ENCODE measurements at places on chromosomes 11 and 22.

- DNase-seq, result no peak
Measured at GRCh38 chr11:21427726-21428125, 758.3 kb downstream of the NELL1 start.

GRCh38 chr22:29167032-29167911, 38.4 kb upstream of the EMID1 start:
- DNase-seq, result no peak

- DNase-seq, result no peak
Measured at GRCh38 chr11:78957476-78958245, 383.0 kb upstream of the NARS2 start.

DNA sequence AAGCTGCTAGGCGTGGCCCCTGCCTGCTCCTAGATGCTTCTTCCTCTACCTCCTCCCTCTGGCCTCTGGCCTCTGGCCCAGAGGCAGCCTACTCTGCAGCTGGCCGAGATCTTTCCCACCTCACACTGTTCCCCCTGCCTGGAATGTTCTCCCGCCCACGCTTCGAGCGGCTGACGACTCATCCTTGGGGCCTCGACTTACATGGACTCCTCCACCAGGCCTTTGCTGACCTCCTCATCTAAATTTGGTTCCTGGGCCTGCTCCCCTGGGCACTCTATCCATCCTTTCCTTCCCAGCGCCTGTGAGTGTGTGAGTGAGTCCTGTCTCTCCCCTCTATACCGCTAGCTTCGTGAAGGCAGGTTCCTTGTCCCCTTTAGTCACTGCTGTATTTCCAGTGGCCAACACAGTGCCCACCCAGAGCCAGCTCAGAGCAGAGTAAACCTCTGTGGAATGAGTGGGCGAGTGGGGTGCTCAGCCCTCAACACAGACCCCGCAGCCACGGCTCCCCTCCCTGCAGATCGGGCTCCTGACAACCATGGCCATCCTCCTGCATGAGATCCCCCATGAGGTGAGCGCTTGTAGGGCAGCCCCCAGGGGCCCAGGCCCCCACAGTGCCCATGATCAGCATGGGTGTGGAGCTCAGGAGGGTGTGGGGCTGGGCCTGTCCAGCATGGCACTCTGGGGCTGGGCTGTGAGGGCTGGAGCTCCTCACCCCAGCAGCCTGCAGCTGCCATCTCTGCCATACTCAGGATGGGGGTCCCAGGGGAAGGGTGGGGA, 5.7 kb downstream of the SLC39A13 start:
- no peak for DNase-seq

GRCh38 chr11:118078911-118079411, 2.1 kb downstream of the TMPRSS4 start:
- DNase-seq, result no peak

DNA sequence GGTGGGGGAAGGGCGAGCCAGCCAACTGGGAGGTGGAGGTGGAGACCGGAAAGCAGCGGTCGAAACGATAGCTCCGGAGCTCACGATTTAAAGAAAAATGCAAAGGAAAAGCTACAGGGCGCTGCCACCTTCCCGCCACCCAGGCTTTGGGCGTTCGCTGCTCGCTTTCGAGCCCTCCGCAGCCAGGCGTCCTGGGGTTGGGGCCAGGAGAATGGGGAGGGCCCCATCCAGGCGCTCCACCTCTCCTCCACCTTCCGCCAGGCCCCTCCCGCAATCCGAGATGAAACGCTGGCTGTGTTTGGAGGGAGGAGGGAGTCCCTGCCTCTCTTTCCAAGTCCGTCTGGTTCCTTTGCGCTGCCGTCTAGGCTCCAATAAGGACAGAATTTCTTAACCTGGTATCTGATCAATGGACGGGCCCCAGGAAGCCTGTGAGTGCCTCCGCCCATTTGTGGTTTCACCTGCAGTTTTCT, 483 bp upstream of the ABTB2 start:
- DNase-seq, result no peak

DNA sequence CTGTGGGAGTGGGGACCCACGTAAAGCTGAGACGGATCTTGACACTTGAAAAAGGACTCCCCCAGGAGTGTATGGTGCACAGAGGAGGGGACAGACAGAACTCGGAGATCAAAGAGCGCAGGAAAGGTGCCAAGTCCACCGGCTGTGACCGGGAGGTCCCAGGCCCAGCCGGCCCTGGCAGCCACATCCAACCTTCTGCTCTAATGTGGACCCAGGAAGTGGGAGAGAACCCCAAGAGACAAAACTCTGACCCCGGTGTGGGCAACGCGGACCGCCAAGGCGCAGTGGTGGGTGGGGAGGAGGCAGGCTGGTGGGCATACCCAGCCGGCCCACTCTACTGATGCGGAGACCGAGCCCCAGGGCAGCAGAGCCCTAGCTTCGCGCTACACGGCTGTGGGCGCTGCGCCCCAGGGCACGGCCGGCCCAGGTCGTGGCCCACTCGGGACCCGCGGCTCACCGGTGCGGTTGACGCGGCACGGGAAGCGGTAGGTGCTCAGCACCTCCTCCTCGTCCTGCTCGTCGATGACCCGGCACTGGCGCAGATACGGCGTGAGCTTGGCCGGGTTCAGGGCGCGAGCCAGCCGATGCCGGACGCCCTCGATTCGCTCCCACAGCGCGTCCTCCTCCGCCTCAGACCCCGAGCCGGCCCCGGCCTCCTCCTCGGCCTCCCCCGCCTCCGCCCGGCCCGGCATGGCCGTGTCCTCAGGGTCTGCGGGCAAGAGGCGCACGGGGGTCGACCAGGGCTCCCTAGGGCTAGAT, 527 bp downstream of the CARD10 start:
- no peak for DNase-seq

- no peak for DNase-seq
Measured at GRCh38 chr11:60791153-60791933, 6.2 kb downstream of the MS4A10 start.

GRCh38 chr11:61256710-61257482, 15.9 kb downstream of the PGA5 start:
- DNase-seq, result no peak

DNA sequence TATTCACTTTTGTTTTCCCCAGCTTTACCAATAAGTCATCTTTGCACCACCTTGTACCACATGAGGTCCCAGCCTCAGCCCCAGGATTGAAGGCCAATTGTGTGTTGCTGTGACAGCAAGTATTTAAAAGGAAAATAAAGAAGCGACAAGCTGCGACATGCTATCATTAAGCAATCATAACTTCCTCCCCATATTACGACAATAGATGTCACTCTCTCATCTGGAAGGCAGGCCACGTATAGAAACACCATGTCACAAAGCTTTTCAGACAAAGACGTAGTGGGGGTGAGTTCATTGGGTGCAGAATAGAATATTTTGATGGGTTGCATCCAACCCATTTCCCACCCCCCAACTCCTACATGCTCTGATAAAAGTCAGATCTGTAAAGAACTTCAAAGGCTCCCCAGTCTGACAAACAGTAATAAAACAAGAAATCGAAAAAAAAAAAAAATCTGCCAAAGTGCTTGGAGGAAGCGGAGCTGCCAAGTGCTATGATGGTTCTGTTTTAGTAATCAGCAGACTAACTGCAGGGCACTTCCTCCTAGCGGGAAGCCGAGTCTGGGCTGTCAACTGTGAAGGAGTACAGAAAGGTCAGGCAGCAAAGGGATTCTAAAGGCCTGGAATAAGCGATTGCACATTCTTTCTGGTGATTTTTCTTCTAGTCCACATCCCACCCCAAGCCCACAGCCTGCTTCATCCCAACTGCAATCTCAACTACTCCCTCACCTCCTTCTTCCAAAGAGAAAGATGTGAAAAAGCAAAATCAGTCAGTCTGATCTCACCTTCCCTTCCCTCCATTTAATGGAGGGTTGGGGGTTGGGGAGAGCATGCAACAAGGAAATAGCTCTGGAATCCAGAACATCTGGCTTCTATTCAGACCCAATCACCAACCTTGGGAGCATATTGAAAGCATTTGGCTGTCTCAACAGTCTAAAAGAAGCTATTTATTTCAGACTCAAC, 131.4 kb upstream of the UBASH3B start:
- no peak for DNase-seq

GRCh38 chr11:107372439-107372838, 85.2 kb downstream of the CWF19L2 start:
- no peak for DNase-seq

DNA sequence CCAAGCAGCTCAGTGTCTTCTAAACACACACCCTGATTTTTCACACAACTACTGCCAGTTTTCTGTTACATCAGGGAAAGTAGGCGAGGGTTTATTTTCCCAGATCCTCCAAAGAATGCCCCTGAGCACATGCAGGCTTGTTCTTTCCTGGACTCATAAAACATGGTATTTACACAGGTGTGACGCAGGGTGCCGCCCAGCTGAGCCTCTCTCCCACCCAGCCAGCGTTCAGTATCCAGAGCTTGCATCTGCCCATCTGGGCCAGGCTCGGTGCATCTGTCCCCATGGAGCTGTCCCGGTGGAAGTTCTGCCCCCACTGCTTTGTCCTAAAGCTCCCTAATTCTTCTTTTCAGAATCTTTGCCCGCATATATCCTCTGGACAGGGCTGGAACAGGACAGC, 44.8 kb upstream of the ISX start:
- DNase-seq, result no peak

- DNase-seq, result no peak
Measured at GRCh38 chr11:38005597-38005996, 1407.6 kb upstream of the RAG2 start.
